ENCODE measurements at places on chromosomes 2 and 18.
A peak's percentile ranks its signal among the peaks of the same experiment; 100 is the strongest.

DNA sequence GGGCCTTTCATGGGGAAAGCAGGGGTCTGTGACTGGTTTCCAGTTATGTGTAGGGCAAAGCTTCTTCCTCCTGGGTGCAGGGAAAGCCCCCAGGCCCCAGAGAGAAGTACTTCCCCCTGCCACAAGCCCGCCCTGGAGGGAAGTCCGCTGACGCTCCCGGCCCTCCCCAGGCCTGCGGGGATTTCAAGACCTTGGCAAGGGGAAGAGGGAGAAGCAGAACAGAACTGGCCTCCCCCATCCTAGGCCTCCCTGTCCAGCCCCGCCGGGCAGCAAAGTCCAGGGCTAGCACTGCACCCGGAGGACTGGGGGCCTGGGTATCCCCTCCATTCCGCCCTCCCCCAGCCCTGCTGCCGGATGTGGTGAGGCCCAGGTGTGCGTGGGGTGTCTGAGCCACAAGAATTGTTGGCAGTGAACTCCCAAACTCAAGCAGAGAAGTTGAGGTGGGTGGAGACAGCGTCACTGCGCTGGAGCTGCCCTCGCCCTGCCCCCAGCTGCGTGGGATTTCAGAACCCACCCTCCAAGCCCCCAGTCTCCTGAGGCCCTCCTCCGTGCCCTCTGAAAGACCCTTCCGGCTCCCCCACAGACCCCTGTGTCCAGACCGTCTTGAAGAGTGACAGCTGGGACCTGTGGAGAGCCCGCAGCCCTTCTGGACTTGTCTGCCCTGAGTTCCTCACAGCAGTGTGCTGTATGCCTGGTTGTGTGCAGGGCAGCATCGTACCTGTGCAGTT, 1.1 kb upstream of the DUSP2 start:
- no peak for DNase-seq

DNA sequence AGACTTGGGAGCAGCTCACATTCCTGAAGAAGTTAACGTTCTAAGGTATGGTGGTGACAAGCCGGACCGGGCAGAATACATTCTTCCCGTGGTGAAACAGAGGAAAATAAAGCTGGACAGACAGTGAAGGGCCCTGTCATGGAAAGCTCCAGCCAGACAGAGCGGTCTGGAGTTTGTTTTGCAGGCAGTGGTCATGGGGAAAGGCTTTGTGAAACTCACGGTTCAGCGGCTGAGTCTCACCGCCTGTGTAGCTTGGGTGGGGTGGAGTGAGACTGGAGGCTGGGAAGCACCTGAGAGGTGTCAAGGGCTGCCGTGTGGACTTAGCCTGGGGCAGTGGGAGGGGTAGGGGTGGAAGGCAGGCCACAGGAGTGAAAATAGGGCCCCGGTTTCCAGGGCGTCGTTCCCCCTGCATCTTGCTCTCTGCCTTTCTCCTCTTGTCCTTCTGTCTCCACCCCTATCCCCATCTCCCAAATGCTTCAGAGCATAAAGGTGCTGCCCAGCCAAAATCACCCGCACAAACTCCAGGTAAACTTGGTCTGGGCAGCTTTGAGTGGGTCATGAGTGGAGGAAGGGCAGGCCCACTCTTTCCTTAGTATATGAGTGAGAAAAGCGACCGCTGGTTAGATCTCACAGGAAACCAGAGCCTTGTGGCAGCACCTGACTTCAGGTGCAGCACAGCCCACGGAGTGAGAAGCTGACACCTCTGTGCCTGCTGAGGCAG, 11.4 kb upstream of the SLC20A1 start:
- DNase-seq = no peak

DNA sequence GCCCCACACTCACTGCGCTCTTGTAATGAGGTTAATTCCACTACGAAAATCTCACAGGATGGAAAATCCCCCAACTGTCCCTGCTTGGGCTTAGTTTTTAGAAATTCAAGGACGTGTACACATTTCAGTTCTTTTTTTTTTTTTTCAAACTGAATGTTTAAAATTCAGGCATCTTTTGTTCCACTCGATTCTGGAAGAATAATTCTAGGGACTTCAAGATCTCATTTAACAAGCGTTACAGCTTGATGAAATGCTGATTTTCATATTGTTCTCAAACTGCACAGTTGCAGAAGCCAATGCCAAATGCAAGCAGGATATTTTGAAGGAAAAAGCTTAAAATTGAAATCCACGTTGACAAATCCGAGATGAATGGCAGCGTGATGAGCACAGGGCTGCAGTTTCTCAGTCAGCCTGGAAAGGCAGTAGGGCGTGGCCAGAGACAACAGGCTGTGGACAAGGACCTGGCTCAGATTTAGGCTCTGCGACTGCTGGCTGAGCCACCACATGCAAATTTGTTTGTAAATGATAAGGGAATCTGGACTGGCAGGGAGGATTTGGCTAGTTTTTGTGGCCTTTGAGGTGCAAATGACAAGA, 128.1 kb upstream of the MYCN start:
- DNase-seq = no peak

DNA sequence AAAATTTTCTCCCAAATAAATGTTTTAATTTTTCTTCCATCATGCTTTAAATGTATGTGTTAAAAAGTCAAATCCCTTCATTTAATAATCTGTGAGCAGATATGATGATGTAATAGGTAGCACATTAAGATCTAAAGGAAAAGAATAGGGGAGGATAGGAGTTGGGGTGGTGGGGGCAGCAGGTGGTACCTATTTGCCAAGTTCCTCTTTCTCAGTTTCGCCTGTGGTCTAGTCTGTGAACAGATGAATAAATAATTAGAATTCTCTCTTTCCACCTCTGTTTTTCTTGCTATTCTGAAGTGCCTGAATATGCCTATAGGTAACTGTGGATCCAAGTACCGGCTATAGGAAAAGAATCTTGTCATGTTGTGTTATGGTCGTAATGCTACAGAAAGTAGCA, 152.5 kb downstream of the NRXN1 start:
- DNase-seq = no peak

DNA sequence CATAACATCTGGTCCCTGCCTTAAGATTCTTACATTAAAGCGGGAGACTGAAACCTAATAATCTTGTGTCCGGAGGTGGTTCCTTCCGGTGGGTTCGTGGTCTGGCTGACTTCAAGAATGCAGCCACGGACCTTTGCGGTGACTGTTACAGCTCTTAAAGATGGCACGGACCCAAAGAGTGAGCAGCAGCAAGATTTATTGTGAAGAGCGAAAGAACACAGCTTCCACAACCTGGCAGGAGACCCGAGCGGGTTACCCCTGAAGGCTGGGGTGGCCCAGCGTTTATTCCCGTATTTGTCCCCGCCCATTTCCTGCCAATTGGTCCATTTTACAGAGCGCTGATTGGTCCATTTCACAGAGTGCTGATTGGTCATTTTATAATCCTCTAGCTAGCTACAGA, 122.3 kb upstream of the SIX2 start:
- no peak for DNase-seq

GRCh38 chr18:44958455-44958854, 277.8 kb downstream of the SETBP1 start:
- DNase-seq = no peak

- DNase-seq = no peak
These were observed 111.3 kb downstream of the CMPK2 start for GRCh38 chr2:6754419-6754818.

DNA sequence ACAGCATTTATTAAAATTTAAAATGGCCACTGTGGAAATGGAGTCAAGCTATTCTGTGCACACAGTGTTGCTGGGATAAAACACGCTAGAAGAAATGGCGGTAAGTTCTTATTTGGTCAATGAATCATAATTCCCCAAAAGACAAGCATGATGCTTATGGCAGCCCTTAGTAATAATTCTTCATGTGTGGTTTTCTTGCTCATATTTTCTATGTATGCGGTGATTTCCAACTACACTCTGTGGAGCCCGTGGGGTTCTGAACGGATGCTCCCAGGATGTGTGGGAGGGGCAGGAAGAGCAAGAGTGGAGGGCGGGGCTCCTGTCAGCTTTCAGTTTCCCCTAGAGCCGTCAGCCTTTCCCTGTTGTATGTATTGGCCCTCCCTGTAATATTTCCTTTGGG, 91.7 kb upstream of the RMDN2 start:
- DNase-seq = no peak

GRCh38 chr2:96153291-96153713, 8.1 kb upstream of the DUSP2 start:
- no peak for DNase-seq

GRCh38 chr2:177273408-177273807, 8.9 kb upstream of the NFE2L2 start:
- DNase-seq = no peak

DNA sequence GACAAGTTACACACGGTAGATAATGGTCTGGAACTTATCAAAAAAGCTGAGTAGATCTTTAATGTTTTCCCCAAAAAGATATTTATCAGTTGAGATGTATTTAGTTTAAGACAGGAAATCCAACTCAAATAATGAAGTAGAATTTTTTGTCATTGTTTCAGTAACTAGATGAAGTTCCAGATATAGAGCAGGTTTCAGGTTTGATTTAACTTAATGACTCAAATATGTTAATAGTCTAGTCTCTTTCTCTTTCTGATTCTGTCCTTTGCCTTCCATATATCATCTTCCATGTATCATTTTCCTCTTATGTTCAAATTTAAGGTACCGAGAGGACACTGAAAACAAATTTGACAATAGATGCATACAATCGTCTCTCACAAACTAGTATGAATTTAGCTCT, 23.6 kb upstream of the DOCK10 start:
- no peak for DNase-seq

GRCh38 chr2:240725266-240725665, 33.6 kb downstream of the AQP12A start:
- DNase-seq = no peak

DNA sequence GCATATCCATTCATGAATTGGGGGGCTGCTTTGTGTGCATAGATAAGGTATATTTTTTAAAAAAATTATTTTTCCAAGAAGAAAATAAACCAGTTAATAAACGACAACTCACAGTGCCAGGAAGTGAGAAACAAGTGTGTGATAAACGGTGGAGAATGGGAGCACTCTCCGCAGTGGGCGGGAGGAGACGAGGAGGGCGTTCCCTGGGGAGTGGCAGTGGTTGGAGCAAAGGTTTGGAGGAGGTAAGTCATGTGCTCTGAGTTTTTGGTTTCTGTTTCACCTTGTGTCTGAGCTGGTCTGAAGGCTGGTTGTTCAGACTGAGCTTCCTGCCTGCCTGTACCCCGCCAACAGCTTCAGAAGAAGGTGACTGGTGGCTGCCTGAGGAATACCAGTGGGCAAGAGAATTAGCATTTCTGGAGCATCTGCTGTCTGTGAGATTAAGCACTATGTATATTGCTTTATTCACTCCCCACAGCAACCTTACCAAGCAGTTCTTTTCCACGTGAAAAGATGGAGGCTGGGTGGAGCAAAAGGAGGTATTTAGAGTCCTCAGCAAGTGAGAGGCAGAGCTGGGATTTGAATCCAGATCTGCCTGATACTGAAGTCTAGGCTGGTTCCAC, 27.0 kb upstream of the CASP8 start:
- DNase-seq = peak; percentile 45

- DNase-seq = no peak
These were observed 229.7 kb downstream of the DYSF start for GRCh38 chr2:71683070-71683469.

DNA sequence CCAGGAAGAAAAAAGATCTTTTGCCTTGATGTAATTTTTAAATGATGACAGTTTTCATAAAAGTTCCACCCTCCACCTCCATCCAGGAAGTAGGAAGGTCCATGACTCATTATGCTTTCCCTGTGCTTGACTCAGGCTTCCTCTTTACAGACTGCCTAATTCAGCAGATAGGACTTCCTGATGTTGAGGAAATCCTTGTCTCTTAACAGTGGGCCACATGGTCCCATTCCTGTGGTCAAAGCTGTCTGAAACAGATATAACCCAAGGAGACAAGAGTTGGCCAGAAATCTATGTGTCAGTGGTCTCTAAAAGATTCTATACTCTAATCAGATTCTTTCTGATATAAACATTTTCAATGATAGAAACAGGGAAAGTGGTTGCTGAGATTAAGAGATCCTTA, 119.1 kb downstream of the BAZ2B start:
- DNase-seq = no peak

DNA sequence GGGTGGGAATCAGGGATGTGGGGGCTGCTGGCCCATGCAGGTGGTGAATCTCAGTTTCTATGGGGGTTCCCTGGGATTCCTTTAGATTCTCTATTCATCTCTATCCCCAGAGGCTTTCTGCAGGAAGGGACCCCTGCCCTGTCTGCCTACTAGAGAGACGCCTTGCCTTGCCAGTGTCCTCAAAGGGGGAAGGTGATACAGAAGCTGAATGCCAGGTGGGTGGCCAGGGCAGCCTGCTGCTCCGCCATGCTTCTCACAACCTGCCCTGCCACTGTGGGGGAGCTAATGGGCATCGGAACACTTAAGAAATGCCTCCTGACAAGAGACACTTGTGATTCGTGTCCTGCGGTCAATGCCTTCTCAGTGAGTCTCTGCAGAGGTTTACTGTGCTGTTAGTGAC, 368.4 kb downstream of the EN1 start:
- DNase-seq = no peak

DNA sequence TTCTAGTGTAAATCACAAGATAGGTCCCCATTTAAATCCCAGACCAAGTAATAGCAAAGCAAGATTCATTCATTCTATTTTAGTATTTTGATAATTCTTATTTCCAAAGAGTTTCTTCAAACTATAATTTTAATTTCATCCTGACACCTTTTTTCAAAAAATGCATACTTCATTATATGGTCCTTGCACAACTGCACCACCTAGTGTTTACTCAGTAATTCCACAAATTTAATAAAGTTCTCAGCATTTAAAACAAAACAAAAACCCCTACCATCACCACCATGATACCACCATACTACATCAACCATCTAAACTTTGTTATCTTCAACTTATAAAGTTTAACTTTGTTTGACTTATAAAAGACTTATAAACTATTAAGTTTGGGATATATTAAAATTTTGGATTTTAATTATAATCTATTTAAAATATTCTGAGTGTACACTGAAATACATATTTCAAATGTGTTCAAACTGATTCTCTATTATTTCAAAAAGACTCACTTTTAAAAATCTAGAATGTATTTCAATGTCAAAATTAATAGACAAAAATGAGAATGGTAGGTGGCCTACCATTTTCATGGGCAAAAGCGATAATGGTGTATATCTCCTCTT, 44.2 kb downstream of the WDPCP start:
- no peak for DNase-seq

- no peak for DNase-seq
These were observed 55.6 kb downstream of the ACAA2 start for GRCh38 chr18:49757513-49758262.

DNA sequence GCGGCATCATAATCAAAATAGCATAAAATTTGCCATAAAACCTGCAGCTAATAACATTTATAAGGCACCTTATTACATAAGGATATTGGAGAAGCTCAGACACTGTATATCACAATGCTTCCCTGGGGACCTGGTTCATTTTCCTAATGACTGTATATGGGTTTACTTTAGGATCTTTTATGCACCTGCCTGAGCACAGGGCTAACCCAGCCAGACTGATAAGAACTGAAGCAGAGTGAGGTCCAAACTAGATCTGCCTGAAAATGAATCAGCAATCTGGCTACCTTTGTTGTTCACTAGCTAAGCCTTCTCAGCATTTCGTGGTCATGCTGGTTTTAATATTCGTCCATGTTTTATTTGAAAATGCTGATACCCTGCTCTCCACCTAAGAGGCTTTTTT, 1922.3 kb upstream of the CELF4 start:
- no peak for DNase-seq

Data from stimulated activated CD8-positive, alpha-beta memory T cell treated with anti-CD3 and anti-CD28 coated beads, Interleukin-15, amount 100 ng/mL, for 24 hours (primary cell).